Activated naive CD8-positive, alpha-beta T cell treated with anti-CD3 and anti-CD28 coated beads, Interleukin-2, amount 10 ng/mL, durations not matched to agents 7 days and 5 days (primary cell): ENCODE measurements at places on chromosomes 4 and X. TPM values are rescaled to one million over a fixed set of nuclear protein-coding genes. Genes with fewer than 3 reads are reported as not detected.

- no peak for DNase-seq
These were observed 99.9 kb downstream of the NHS start for GRCh38 chrX:17474892-17475291.

The NAA11 gene
- not detected for total RNA-seq

- no peak for DNase-seq
These were observed 31.3 kb downstream of the CD38 start for GRCh38 chr4:15809466-15809865.

DNA sequence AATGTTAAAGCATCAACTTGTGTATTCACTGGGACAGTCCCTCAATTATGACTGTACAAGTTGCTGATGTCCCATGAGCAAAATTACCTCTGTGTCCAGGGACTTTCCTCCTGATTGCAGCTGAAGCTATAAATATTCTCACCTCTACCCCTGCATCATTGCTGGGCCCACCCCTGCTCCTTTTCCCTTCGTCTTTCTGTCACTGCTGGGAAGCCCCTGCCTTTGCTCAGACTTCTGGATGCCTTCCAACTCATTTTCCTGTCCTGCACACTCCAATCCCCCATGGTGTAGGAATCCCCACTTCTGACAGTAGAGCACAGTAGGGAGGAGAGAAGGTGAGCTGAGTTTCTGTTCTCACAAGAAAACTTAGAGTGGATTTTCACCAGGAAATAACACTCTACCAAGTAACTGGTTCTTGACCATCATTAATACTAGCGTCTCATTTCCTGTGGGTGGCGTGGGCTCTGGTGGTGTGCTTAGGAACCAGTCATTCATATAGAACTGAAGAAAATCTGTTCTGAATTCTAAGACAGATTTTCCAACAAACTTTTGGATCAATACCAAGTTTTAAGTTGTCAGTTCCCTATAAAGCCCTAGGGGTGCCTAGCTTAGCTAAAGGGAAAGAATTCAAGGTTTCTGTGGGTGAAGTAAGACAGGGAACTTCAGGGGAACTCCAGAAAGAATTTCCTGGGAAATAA is 136.2 kb upstream of the MED14 start:
- DNase-seq: no peak

DNA sequence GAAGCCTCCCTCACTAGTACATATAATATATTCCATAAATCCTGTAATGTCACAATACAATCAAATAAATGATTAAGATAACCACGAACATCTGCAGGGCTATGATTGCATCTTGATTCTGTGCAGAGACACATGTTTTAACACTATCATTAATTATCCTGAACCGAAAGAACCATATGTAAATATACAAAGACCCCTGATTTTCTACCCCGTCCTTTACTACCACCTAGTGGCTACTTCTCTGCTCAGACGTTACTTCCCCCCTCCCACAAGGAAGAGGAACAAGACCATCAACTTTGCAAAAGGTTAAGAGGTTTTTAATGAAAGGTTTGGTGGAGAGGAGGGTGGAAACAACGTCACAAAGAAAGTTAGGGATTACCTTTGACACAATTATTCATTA is 134.0 kb downstream of the COL4A6 start:
- DNase-seq: no peak

DNA sequence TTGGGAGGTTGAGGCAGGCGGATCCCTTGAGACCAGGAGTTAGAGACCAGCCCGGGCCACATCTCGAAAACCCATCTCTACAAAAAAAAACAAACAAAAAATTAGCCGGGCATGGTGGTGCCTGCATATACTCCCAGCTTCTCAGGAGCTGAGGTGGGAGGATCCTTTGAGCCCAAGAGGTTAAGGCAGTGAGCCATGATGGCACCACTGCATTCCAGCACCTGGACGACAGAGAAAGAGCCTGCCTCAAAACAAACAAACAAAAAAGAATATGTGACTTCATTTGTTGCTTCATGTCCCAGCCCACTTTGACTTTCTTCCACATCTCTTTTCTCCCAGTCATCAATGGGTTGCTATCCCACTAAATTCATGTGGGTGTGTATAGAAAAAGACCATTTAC is 79.7 kb downstream of the BCOR start:
- no peak for DNase-seq

DNA sequence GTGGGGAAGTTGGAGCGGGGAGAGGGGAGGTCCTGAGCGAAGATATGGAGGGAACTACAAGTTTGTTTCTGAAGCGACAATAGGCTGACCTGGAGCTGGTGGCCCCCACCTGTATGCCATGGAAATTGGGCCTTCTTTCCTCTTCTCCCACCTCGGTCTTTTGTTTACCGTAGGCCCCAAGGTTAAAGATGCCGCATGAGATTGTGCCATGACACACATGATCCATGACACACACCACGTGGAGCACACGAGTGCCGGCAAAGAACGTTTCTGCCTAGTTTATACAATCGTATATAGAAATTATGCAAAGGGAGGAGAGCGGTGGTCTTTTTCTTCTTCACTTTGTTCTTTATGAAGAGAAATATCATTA is 408 bp downstream of the TMEM33 start:
- no peak for DNase-seq

DNA sequence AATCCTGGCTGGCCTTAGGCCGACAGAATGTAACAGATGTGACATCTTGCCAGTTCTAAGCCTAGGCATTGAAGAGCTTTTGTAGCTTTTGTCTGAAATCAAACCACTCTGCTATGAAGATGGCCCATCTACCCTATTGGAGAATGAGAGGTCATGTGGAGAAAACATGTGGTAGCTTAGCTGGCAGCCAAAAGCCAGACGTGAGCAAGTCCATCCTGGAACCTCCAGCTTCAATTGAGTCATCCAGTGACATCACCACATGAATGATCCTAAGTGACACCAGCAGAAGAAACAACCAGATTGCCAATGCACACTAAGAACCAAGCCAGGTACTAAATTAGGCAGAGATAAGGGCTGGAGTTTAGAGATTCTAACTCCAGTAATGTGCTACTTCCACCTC is 154.8 kb upstream of the ZFP42 start:
- DNase-seq: no peak

DNA sequence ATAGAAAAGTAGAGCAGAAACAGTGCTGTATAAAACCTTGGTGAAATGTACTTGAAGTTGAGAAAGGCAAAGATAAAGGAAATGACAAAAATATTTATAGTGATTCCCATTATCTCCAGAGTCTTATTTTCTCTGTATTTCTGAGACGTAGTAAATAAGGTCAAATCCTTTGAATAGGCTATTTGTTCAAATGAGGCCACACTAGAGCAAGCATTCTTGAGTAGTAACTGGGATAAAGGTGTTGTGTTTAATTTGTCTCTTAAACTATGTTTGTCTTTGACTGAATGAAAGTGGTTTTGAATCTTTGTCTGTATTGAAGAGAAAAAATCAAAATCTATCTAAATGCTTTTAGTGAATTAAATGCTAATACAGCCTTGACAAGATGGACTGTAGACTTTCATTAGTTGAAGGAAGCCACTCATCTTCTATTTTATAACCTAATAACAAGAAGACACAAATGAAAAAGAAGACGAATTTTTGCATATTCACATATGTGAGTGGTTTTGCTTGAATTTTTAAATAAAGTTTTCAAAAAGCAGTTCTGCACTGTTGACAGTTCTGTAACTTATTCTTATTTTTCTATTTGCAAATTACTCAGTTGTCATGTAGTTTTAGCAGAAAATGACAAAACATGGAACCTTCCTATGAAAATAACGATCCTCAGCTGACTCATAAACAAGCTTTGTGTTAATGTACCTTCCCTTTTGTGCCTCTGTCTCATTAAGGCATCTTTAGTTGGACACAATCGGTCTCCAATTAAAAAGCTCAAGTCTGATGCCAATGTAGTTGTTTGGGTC is 94.8 kb upstream of the PCDH18 start:
- no peak for DNase-seq

GRCh38 chr4:152673489-152673888 is 6.3 kb downstream of the TMEM154 start:
- DNase-seq: no peak

The RTL9 gene
- not detected for total RNA-seq

- peak; percentile 37 for DNase-seq
These were observed 205.3 kb downstream of the TENM3 start for GRCh38 chr4:182448281-182449151.

GRCh38 chr4:151553874-151554273 is 144.9 kb downstream of the FHIP1A start:
- no peak for DNase-seq

DNA sequence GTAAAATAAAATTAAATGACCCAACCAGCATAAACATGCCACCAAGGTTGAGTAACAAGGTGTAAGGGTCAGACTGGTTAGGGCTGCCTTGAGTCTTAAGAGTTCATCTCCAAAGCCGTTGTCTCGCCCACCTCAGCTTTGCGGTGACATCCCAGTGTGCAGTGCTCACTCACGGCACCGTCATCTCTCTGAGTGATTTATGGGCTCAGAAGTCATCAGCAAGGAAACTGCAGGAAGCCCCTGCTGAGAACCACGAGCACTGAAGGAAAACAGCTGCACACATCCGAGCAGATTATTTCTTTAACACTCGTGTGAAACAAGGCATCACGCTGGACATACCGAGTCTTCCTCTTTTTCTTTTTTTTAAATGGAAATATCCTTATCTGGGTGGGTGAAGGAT is 411.1 kb downstream of the TRIML1 start:
- no peak for DNase-seq

The ASB5 gene
- not detected for total RNA-seq

The FGF13 gene
- not detected for total RNA-seq

DNA sequence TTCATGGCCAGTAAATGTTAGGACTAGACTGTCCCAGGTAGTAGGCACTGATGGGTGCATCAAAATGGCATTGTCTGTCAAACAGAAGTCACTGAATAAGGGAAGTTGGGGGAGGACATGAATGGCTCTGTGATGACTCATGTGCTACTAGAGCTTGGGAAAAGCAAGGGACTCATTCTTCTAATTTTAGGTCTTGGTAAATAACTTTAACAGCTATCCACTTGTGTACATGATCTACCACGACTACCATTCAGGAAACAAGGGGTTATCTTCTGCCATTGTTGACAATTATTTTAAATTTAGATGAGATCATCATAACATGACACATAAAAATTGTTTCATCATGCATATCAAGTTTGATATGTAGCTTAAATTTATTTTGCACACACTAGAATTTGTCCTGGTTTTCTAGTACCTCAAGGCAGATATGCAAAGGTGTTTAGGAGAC is 6.3 kb downstream of the AREG start:
- DNase-seq: no peak

DNA sequence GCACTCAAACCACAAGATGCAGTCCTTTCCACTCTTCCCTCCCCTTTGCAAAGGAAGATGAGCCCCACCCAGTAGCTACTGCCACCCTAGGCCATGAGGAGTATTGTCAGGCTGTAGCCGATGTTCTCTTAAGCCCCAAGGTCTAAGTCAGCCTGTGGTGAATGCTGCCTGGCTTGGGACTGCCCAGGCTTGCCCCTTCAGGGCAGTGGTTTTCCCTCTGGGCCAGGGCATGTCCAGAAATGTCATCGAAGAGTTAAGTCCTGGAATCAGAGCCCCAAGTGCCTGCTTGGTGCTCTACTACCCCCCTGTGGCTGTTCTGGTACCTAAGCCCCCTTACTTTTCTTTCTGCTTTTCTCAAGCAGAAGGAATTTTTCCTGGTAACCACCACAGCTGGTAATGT is 11.8 kb upstream of the PGK1 start:
- DNase-seq: peak; percentile 43

The SLC34A2 gene
- not detected for total RNA-seq

- DNase-seq: no peak
These were observed 42.4 kb upstream of the SLC39A8 start for GRCh38 chr4:102387552-102388150.

- no peak for DNase-seq
These were observed 38.5 kb upstream of the UGT2B7 start for GRCh38 chr4:69057620-69058409.

The GABRE gene
- not detected for total RNA-seq

DNA sequence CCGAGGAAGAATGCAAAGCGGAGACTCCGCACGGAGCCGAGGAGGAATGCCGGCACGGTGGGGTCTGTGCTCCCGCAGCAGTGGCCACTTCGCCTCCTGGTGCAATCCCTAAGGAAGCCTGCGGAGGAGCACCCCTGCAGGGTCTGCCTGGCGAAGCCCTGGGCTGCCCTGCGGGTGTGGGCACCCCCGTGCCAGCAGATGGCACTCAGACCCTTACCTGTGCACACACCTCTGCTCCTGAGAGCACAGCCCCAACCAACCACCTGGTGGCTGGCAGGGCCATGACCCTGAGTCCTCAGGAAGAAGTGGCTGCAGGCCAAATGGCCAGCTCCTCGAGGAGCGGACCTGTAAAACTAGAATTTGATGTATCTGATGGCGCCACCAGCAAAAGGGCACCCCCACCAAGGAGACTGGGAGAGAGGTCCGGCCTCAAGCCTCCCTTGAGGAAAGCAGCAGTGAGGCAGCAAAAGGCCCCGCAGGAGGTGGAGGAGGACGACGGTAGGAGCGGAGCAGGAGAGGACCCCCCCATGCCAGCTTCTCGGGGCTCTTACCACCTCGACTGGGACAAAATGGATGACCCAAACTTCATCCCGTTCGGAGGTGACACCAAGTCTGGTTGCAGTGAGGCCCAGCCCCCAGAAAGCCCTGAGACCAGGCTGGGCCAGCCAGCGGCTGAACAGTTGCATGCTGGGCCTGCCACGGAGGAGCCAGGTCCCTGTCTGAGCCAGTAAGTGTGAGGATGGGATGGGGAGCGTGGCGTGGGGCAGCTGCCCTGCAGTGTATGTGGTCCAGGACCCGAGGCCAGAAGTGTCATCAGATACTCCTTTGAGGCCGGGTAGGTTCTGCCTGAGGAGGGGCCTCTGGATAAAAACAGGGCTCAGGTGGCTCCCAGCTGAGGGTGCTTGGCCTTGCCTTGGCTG is 7.0 kb downstream of the TACC3 start:
- DNase-seq: no peak

The PAGE2B gene
- total RNA-seq: 1.9 TPM

DNA sequence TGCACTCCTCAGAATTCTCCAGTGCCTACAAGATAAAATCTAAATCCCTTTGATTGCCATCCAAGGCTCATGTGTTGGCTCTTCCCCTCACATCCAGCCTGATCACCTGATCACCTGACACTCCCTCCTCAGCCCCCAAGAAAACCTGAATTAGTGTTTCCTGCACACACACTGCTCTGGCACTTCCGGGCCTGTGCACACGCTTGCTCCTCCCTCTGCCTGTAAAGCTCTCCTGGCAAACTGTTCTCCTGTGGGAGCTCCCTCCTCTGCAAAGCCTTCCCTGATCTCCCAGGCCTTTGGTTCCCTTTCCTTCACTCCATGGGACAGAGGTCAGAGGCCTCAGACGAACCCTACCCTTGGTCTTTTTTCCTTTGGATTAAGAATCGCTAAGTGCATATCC is 19.9 kb downstream of the PHKA2 start:
- no peak for DNase-seq

The GLOD5 gene
- not detected for total RNA-seq

The ZCCHC12 gene
- total RNA-seq: not detected

The VCX2 gene
- not detected for total RNA-seq

DNA sequence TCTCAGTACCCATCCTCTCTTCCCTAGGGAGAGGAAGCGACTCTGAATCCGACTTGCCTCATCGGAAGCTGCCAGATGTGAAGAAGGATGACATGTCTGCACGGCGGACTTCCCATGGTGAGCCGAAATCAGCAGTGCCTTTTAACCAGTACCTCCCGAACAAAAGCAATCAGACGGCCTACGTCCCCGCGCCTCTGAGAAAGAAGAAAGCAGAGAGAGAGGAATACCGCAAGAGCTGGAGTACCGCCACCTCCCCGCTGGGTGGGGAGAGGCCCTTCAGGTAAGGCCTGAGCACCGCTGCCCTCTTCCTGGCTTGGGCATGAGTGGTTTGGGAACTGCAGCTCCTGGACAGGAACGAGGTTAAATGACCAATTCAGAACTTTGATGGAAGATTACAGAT is 81.2 kb downstream of the LIMCH1 start:
- DNase-seq: no peak
